ENCODE measurements at places on chromosomes 12 and 14.

DNA sequence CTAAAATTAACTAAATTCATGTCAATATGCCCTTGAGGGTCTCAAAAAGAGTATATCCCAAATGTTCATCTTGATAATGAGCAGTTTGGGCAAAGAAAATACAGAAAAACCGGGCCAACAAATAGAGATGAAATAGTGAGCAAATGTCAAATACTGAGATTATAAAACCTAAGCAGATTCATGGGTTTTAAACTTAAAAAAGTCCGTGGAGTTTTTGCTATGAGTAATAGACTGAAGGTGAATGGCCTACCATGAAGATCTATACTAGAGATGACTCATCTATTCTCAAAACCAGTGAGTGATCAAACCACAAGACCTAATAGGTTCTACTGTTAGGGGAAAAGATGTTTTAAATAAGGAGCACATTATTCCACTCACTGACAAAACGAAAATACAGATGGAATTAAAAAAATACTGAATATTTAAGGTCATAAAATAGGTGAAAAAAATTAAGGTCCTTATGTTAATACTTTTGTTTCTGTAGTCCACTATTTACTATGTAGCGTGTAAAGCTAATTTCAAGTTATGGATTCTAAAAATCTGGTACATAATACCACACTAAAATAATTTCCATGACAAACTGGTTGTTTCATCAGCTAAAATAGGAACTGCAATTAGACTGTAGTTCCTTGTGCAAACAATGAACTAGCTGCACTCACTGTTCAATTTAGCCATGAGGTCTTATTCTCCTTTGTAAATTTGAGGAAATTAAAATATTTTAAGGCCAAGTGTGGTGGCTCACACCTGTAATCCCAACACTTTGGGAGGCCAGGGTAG lies 5.0 kb downstream of the HNRNPC start:
- DNase-seq = no peak

DNA sequence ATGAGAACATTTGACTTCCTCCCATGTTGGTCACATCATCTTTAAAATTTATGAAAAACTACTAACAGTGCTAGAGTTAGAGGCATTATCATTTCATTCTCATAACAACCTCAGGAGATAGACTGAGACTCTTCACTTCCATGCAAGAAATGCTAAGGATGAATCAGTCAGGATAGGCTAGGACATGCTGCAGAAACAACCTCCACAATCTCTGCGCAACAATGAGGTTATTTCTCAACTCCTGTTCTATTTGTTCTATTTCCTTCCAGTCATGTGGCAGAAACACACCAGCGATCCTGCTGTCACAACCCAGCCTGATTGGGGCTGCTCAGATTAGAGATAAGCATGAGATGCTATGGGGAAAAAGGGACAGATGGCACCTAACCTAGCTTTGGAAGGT lies 49.0 kb upstream of the TMEM263 start:
- DNase-seq = no peak

- no peak for DNase-seq
These were observed 241.7 kb upstream of the AMIGO2 start for GRCh38 chr12:47321436-47321835.

- no peak for DNase-seq
These were observed 94.7 kb downstream of the TSPAN8 start for GRCh38 chr12:71063087-71063486.

- no peak for DNase-seq
These were observed 385.6 kb downstream of the SYT1 start for GRCh38 chr12:79250186-79250585.

DNA sequence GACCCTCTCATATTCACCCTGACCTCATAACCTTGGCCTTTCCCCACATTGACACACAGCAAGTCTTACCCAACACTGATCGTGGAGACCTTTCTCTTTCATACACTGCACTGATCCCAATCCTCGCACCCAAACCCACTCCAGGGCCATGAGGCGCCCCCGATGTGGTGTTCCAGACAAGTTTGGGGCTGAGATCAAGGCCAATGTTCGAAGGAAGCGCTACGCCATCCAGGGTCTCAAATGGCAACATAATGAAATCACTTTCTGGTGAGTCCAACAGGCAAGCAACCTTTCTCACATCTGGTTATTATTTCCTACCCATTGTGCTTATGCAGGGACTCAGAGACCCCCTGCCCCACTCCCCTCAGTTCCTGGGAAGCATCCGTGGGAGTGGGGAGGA lies 5.4 kb downstream of the MMP14 start:
- no peak for DNase-seq

GRCh38 chr14:100472094-100472455 lies 115.1 kb downstream of the BEGAIN start:
- no peak for DNase-seq

- no peak for DNase-seq
These were observed 32.3 kb downstream of the EFCAB11 start for GRCh38 chr14:89922031-89922907.

DNA sequence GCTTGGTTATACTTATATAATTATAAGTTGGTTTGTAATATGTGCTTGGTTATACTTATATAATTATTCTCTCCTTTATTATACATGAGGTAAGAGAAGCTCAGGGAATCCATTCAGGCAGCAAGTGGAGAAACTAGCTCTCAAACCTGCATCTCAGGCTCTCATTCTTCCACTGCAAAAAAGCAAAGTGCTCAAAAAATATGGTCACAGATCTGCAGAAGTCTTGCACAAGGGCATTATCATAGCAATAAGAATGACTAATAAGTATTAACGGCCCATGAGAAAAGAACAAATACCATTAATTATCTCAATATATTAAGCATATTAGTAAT lies 476 bp upstream of the TRAFD1 start:
- no peak for DNase-seq

- no peak for DNase-seq
These were observed 2.6 kb upstream of the GSC start for GRCh38 chr14:94772548-94772947.

- DNase-seq = no peak
These were observed 64.0 kb downstream of the MON2 start for GRCh38 chr12:62530596-62530995.

GRCh38 chr12:13534645-13535398 lies 338.3 kb downstream of the EMP1 start:
- peak; percentile 70 for DNase-seq

- no peak for DNase-seq
These were observed 28.6 kb upstream of the PPM1H start for GRCh38 chr12:62963486-62964041.

DNA sequence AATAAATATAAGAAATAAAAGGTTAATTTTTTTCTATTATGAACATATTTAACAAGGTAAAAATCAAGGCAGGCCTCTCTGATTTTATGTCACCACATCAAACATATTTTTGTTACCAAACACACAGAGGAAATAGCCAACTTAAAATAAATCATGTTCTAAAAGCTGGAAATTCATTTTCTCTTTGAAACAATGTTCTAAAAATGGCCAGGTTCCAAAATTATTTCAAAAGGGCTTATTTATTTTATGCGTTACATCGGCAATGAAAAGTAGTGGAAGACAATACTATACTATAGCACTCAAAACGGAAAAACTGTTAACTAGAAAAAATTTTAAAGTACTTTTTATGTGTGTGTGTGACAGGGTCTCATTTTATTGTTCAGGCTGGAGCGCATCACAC lies 24.0 kb upstream of the RASSF8 start:
- DNase-seq = no peak

DNA sequence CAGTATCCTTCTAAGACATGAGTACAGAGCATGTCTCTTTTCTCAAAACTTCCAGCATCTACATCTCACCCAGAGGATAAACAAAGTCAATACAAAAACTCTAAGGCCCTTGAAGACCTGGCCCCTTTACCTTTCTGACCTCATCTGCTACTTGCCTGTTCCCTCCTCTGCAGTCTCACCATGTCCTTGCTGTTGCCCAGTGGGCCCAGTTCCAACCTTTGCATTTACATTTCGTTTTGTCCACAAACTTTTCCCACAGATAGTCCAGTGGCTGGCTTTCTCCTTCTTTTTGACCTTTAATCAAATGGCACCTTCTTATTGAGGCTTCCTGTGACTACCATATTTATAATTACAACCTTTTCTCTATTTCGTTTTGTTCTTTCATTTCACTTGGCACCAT lies 1.6 kb downstream of the IRAK4 start:
- DNase-seq = no peak

DNA sequence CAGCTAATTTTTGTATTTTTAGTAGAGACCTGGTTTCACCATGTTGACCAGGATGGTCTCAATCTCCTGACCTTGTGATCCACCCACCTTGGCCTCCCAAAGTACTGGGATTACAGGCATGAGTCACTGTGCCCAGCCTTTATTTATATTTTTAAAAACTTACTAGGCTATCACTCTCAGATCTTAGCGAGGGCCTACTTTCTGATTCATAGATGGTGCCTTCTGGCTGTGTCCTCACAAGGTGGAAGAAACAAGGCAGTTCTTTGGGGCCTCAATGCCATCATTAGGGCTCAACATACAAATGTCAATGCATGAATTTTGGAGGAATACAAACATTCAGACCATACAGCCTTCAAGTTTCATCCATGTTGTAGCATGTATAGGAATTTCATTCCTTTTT lies 2.4 kb upstream of the DGLUCY start:
- DNase-seq = no peak

GRCh38 chr14:93132472-93133065 lies 16.8 kb upstream of the ITPK1 start:
- DNase-seq = no peak

DNA sequence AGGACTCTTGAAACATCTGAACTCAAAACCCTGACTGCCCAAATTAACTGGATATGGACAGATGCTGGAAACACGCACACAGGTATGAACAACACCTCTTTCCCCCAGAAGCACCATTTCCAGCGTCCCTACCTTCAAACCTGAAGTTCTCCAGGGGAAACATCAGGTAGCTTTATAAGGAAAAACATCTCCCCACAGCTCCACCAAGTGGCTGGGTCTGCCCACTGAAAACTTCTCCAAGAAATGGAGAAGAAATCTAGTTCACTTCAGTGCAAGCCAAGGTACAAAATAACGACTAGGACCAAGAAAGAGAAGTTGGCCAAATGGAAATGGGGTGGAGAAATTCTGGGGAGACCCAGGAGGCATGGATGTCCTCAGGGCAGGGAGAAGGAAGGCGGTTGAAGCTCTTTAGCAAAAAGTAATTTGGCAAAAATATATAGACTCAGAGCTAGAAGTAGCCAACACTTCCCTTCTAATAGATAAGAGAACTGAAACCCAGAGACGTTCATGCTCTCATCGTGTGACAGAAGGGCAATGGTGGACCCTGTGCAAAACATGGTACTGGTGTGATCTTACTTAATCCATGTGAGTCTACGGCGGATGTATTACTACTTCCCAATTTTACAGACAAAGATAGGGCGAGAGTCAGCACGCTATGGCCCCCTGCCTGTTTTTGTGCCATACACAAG lies 10.5 kb upstream of the NUAK1 start:
- DNase-seq = no peak

DNA sequence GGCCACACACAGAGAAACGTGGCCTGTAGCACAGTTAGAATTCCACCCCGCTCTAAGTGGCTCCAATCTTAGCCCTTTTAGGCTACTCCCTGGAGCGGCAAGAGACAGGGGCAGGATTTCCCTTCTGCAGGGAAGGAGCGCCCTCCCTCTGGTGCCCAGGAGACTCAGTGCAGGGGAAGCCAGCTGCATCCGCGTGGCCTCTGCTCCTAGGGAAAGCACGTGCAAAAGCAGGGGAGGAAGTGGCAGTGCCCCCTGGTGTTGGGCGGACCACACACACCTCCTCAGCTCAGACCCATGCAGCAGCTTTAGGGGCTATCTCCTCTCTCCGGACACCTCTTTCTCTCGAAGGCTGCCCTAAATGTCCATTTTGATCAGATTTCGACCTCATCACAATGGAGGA lies 50.0 kb downstream of the SPRING1 start:
- no peak for DNase-seq

DNA sequence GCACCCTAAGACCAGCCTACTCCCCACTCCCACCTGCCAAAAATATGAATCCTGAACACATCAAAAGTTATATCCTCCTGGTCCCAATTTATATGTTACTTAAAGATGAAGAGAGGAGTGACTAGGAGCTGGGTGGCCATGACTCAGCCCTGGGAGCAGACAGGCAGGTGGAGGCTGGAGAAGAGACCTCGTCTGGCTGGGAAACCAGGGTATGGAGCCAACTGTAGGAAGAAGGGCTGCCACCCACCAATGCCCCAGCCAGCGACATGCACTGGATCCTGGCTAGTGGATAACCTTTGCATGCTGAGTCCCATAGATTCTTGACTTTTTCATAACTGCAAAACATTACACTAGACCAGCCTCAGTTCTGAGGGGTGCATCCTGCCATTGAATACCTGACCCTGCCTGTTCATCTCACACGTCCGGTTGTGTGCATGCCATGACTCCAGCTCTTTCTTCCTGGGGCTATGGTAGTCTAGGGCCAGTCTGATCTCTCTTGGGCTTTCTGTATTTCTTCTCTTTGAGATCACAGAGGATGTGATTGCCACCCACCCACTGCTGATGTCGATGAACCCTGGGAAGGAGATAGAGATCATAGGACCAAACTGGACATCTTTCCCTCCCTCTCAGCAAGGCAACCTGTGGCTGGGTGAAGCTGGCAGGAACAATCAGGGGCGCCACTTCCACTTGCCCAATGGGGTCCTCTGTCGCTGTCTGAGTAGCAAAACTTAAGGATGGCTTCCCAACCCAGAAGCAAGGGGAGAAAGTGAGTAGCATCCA lies 69.6 kb upstream of the DDX11 start:
- no peak for DNase-seq

DNA sequence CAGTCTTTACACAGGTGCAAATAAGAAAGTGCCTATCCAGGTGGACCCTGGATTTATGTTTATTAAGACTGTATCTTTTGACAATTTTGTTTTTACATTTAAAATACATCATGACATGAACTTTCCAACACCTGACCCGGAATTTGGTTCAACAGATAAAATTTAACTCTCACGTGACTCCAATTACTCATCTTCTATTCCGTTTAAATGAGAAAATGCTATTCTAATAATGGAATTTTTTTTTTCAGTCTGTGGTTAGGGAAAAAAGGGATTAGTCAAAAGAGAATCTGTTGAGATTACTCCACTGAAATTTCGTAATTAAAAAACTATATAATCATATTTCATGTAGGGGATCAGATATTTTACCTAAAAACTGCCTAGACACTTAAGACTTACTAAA lies 11.1 kb downstream of the VPS37B start:
- DNase-seq = no peak

DNA sequence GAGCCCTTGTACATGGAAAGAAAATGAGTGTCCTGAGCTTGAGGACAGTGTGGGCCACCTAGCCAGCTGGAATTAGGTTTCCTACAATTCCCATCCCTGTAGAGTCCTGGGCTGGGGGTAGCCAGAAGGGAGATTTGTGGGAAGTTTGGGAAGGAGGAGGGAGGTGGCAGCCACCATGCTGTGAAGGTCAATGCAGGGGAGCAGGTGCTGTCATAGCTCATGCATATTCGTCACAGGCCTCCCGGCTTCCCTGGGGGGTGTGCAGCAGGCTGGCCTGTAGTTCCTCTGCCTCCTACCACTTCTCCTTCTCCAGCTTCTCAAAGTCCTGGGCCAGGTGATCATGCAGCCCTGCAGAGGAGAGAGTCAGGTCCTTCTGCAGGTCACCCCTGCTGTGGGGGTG lies 121.3 kb downstream of the TBX3 start:
- no peak for DNase-seq

GRCh38 chr14:65103150-65103760 lies 938 bp upstream of the MAX start:
- DNase-seq = no peak

All from renal cortex interstitium (tissue), 15 donors.